ENCODE measurements at places on chromosomes 2 and 18.

- DNase-seq: no peak
Observed at GRCh38 chr2:191995285-191995684, 148.4 kb upstream of the CAVIN2 start.

- DNase-seq: no peak
Observed at GRCh38 chr2:72579591-72580180, 246.1 kb downstream of the EXOC6B start.

DNA sequence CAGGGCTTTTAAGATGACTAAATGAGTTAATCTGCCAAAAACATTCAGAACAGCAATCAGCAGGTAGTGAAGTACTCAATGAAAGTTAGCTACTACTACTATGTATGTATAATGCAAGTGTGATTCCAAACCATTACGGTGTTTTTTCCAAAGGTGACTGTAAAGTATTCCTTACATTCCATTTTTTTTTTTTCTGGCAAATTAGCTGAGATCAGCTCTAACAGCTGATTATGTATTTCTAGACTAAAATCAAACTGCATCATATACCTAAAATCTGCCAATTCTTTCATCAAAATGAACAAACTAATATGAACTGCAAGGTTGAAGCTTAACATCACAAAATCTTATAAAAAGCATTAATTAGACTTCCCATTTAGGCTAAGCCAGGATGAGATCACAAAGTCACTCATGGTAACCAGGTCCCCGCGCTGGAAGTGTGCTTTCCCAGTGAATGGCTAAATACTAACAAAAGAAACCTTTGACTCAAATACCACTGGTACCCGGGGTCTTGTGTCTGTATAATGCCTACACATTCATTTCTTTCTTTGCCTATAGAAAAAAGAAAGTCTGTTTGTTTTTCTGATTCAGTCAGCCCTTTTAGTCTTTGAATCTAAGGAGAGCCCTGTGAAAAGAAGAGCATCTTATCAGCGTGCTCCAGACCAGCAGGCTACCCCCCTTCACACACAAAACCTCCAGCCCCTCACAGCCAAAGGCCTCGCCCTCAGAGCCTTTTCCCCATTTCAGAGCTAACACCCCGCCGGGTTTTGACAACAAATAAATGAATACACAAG is 88.3 kb downstream of the RBMS1 start:
- DNase-seq: no peak

GRCh38 chr2:68366083-68366560 is 1.0 kb downstream of the PLEK start:
- DNase-seq: no peak

DNA sequence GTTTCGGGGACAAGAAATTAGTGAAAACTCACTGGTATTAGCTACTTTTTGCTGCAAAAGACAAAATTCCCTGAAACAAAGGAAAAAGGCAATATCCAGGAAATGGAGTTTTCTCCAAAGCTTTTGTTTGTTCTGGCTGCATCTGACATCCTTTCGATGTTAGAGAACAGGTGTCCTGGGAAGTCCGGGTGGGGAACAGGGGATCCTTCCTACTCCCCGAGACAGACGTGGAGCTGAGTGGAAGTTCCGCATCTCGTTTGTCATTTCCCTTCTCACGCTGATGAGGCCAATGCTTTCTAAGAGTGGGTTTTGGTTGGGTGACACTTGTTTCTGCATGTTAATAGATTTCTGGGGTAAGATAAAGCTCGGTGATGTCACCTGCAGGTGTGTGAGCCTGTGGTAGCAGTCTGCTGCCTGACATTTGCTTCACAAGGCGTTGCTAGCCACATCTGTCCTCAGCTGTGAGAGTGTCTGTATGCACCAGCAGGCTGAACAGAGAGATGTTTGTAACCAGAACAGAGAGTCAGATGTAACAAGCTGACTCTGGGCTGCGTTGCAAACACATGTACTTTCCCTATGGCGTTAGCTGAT is 125.9 kb downstream of the ACOXL start:
- DNase-seq: peak; percentile 70

Measured in stimulated activated CD4-positive, alpha-beta T cell treated with anti-CD3 and anti-CD28 coated beads, Interleukin-4, amount 100 ng/mL, for 24 hours (primary cell).